ENCODE measurements at places on chromosomes 1 and 21. TPM values are rescaled to one million over a fixed set of nuclear protein-coding genes. Genes with fewer than 3 reads are reported as not detected.

GRIK3 gene
- total RNA-seq: not detected

CNKSR1 gene
- total RNA-seq: 0.28 TPM

ELF3 gene
- total RNA-seq: not detected

HSD11B1 gene
- total RNA-seq: 0.28 TPM

FCER1G gene
- total RNA-seq: not detected

AMY1B gene
- total RNA-seq: not detected

KRTAP21-2 gene
- not detected for total RNA-seq

C1orf52 gene
- total RNA-seq: 16.3 TPM

GRCh38 chr1:81424061-81424460 is 376.7 kb upstream of the ADGRL2 start:
- DNase-seq: peak; percentile 8

- DNase-seq: no peak
These were observed 29.7 kb downstream of the SLC26A9 start for GRCh38 chr1:205913451-205914154.

DNA sequence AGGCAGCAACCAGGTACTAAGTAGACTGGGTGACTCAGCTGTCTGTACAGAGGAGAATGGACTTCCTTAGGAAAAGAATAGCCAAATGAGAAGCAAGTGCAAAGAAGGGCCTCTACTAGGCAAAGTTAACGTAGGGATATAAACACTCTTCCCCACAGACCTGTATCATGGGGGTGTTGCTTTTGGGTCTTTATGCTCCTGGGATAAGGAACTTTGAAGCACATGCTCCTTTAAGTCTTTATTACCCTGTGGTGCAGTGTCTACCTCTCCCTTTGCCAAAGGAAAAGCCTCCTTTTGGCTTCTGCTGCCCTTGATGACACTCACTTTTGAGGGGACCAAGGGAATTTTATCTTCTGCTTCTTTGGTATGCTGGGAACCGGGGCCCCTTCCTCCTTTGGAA is 5.0 kb downstream of the RFX5 start:
- DNase-seq: no peak

DNA sequence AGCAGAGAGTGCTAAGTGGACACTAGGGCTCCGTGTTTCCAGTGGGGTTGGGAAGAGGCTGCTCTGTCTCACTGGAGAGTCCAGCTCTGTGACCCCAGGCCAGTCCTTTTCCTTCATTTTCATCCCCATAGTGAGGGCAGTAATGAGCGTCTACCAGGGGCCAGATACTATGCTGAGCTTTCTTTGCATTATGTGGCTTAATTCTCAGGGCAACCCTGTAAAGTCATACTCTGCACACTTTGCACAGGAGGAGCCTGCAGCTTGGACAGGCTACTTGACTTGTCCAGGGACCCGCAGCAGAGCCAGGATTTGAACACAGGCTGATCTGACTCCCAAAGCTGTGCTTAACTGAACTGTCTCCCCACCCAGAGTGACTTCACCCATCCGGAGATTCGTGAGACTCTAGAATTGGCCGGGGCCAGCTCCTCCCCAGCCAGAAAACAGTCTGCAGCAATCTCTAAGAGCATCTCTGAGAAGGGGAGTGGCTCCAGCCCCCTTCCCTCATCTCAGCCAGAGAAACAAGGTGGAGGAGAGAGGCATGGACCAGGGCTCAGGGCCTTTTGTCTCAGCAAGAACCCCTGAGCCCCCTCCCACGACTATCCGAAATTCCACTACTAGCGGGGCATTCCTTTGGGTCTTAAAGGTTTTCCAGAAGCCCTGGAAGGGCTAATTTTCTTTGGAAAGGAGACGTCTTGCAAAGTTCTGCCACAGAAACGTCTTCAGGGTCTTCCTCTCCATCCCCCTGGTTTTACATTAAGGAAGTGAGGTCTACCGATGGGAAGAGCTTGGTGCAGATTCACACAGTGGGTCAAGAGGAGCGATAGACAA is 866 bp upstream of the FNDC5 start:
- DNase-seq: no peak

DNA sequence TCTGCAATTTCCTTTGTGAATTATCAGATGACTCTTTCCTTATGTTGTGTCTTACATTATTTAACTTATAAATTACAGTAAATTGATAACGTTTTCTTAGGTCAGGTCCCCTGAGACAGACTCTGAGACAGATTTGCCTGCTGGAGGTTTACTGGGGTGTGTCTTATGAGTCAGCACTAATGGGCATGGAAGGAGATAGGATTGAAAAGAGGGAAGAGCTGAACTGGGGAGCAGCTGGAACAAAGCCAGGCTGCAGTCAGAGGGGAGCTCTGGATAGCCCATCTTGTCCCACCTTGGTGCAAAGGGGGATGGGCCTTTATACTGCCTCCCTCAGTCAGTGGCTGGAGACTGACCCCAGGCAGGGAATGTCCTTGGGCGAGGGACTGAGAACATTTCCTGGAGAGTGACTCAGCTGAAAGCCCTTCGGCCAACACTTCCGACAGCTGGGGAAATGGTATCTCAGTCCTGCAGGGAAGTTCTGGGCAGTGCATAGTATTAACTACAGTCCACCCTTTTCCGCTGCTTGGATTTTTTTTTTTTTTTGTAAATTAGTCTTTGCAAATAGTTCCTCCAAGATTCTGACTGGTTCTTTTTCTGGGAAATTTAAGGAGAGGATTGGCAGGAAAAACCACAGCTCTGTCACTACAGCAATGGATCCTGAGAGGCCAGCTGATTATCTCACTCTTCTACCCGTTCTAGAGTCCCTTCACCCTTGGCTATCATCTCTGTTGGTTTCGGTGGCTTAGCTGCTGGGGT is 39.1 kb upstream of the CDC42BPA start:
- peak; percentile 85 for DNase-seq

DNA sequence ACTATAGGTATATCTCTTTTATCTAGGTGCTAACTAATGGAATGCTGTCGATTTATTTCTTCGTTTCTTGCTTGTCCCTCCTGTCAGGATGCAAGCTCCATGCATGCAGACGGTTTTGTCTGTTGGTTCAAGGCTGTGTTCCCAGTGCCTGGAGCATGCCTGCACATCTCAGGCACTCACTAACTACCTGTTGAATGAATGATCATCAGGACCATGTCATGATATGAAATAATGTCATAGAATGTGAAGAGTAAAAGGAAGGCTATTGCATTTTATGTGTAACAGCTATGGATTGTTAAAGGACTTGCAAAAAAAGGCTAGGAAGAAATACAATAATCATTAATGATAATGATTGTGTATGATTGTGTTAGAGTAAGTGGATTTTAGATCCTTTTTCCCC is 4.2 kb downstream of the GPR25 start:
- DNase-seq: no peak

DNA sequence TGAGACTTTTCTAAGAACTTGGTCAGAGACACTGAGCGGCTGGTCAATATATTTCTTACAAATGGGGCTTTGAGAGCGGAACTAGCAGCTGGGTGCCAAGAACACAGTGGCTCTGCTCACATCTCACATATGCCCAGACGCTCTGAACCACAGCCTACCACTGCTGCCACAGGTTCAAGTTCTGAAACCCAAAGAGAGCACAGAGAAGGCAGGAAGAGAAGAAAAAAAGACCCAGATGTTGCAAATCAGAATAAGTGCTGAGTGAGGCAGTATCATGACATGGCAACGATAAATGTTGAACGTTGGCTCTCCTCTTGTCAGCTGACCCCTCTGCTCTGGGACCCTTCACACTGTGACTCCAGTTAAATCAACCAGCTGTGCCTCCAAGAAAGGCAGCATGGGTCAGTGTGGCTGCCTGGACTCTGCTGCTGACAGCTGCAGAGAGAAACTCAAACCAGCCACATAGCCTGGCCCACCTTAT is 26.4 kb downstream of the HIVEP3 start:
- no peak for DNase-seq

DNA sequence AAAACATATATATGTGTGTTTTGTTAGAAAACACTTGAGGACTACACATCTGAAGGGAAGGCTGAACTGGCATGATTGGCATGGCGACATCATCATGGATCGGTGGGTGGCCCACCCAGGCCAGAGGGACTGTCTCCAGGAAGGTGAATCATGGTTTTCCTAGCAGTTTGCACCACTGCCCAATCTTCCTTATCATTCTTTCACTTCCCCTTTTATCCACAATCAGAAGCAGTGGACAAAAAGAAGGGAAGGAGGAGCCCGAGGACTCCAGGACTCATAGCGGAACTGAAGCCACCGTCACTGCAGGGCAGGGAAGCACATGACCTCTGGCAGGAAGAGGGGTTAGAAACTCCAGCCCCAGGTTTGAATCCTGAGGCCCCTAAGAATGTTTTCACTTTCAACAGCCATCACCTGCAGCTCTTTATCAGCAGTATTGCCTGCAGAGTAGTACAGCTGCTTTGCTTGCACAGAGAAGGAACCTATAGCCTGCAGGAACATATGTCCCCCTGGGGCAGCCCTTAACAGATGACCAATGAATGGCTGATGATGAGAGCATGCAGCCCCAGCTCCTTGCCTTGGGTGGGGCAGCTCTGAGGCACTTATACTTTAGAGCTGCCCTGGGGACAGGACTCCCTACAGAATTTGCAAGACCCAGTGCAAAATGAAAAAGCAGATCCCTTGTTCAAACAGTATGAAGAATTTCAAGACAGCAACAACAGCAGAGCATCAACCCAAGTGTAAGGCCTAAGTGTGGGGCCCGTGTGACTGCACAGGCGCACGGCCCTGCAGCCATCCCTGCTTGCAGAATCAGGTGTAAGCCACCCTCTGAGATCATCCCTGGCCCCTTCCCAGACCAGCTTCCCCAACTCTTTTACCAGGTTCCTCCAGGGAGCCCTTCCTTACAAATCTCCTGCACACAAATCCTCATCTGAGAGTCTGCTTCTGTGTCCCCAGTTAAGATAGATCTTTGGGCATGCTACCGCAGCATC is 241.8 kb upstream of the IRF2BP2 start:
- DNase-seq: peak; percentile 55

DNA sequence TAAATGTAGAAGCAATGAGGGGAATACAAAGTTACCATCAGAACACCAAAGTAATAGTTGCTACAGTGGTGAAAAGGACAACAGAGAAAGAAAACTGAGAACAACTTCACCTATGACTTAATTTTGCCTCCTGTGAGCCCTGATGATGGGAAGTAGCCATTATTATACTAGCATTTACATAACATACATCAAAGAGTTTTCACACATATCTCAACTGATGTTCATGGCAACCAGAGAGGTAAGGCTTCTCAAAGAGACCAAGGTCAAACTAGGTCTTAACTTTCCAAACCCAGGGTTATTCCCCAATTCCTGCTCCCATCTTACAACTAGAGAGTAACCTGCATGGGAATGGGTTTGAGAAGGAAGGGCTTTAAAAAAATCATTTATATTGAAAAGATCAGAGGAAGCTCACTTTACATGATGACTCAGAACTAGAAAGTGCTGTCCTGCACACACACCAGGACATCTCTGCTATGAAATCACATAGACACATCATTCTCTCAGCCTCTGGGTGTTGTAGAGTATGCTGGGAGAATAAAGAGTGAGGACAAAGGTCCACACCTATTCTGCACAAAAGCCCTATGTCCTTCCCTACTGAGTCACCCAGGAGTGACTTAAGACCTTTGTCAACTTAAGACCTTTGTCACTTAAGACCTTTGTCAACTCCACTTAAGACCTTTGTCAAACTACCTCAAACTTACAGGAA is 179.7 kb downstream of the TNFSF18 start:
- peak; percentile 74 for DNase-seq

- DNase-seq: no peak
These were observed 71.2 kb upstream of the RUNX3 start for GRCh38 chr1:25001125-25001915.

GRCh38 chr1:40855513-40855912 is 6.7 kb downstream of the CITED4 start:
- DNase-seq: no peak

GRCh38 chr1:158075078-158075477 is 81.6 kb downstream of the KIRREL1 start:
- no peak for DNase-seq

DNA sequence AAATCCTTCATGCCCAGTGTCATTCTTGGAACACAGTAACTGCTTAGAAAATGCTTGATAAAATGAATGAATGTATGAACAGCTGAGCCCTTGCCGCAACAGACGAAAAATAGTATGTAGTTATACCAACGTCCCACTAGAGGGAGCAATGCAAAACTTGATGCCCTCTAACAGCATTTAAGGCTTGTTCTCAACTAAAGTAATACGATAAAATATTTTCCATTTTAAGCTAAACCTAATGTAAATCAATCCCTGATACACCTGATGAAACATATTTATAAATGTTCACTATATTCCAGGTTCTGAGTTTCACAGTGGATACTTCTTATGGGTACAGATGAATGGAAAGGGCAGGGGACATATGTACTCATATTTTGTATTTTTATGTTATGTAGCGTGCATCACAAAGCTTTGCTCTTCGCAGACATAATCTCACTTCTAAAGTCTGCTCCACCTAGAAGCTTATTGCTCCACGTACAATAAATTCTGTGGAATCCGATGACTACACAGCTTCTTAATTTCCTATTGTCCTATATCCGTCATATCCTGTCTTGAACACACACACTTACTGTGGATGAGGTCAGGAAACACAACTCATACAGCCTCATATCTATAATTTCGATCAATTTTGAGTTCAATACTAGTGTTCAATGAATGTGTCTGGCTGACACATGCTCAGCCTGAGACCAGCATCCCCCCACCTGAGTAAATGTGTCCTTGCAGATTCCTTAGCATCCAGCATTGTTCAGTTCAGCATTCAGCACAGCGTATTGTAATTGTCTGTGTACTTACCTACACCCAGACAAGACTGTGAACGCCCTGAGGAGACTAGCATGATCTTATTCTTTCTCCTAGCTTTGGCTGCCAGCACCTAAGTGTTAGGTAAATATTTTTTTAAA is 4.4 kb upstream of the UTP25 start:
- peak; percentile 78 for DNase-seq

- no peak for DNase-seq
These were observed 3.2 kb upstream of the LYPLA2 start for GRCh38 chr1:23787701-23788100.

DNA sequence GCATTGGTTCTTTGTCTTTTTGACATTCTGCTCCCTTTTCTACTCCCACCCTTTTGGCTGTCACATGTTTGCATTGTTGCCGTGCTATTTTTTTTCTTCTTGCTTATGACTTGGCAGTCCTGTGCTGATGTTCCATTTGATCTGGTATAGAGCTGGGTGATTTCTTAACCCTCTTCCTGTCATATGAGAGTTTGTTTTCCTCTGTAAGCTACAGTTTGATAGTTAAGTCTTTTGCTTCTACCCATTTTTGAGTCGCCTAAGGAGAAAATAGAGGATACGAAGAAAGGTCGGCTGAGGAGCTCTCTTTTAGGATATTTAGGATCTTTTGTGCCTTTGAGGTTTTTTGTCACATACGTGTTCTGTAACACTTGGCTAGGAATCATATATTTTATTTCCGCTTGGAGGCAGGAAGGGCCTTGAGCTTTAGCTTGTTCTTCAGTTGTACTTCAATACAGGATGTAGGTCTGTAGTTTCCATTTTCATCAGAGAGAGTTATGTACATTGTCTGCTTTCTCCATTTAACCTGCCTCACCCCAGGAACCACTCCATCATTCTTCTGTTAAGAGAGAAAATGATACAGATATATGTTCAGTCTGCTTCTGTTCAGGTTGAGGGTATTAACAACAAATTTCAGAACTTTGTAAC is 150.7 kb downstream of the BACH1 start:
- DNase-seq: no peak

GRCh38 chr1:39652105-39652504 is 12.7 kb upstream of the HEYL start:
- DNase-seq: no peak

- DNase-seq: peak; percentile 58
These were observed 272.3 kb upstream of the C1orf105 start for GRCh38 chr1:172148213-172148612.
